ENCODE measurements at places on chromosomes 6 and 20. TPM values are rescaled to one million over a fixed set of nuclear protein-coding genes. Genes with fewer than 3 reads are reported as not detected.

MTG2 gene
- 25.0 TPM for polyA plus RNA-seq

GOPC gene
- polyA plus RNA-seq: 8.7 TPM

LTV1 gene
- 41.4 TPM for polyA plus RNA-seq

CALHM5 gene
- 0.52 TPM for polyA plus RNA-seq

SIRPB1 gene
- 0.73 TPM for polyA plus RNA-seq

ENPP4 gene
- 28.5 TPM for polyA plus RNA-seq

TCF15 gene
- 4.7 TPM for polyA plus RNA-seq

TTBK1 gene
- 0.03 TPM for polyA plus RNA-seq

SAPCD1 gene
- polyA plus RNA-seq: 0.13 TPM

CRYBG1 gene
- 0.43 TPM for polyA plus RNA-seq

LAMA5 gene
- polyA plus RNA-seq: 14.4 TPM

CCN6 gene
- not detected for polyA plus RNA-seq

EPHA7 gene
- 0.75 TPM for polyA plus RNA-seq

CNBD2 gene
- 13.4 TPM for polyA plus RNA-seq
